ENCODE measurements at places on chromosomes 4 and X.
A peak's percentile ranks its signal among the peaks of the same experiment; 100 is the strongest.

DNA sequence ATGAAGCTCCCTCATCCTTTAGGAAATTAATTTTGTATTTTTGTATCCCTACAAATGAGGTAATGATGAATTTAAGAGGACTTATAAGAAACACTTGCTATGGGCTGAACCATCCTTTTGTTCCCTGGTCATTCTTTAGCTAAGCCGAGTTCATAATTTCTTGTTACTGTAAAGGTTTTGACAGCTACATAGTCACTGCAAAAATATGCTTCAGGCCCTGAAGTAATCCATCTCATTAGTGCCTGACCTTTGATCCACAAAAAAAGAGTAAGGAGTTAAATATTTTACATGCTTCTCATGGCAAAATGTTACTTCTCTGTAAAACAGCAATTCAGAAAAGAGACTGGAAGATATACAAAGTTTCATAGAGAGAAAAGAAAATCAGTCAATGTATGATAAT lies 290.6 kb upstream of the SLIT2 start:
- DNase-seq, result no peak

- DNase-seq, result no peak
These were observed 761.8 kb downstream of the FAM133A start for GRCh38 chrX:94435799-94436198.

- DNase-seq, result no peak
These were observed 78.4 kb downstream of the REPS2 start for GRCh38 chrX:17024886-17025285.

- DNase-seq, result peak; percentile 94
These were observed at the start of gene GAB1 for GRCh38 chr4:143336781-143337599. Gene GAB1 (plus strand): TSS chr4:143336876. CDS start chr4:143337189, 313 bp downstream.

DNA sequence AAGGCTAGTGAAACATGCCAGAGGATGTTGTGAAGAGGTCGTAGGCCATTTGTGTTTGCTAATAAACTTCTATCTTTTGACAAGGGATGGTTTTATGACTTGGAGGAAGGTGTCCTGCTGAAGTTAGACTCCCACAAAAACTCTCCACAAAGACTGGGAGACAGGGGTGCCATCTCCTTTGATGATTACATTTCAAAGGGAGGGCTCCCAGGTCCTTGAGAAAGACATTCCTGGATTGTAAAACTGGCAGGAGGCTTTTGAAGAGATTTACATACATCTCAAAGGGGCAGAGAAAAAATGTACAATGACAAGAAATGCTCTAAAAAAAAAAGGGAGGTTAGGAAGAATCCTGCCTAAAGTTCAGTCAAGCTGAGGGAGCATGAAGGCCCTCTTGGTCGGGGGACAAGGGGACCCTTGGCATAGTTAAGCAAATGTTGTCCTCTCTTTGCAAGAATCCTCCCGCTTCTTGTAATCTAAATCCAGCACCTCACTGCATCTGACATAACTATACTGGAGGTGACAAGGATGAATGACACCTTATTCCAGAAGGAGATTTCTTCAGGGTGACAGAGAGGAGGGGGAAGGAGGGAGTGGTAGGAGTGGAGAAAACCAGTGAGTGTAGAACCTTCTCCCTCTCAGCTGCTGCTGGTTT lies 41.1 kb upstream of the MGST2 start:
- DNase-seq, result no peak

DNA sequence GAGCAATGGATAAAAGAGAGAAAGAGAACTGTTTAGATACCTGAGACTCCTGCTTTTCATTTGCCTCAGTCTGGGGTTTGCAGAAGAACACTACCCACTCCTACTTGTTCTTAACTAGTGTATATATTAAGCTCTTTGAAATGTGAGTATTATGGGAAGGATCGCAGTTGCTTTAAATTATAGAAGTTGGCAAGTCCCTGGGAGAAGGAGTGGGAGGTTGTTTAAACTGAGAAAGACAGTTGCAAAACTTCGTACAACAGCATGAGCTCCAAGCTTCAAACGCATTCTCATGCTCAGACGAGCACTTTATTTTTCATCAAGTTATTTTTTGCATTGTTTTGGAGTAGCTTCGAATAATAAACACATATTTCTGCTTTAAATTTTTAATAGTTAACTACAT lies 88.1 kb upstream of the C1QTNF7 start:
- DNase-seq, result no peak

DNA sequence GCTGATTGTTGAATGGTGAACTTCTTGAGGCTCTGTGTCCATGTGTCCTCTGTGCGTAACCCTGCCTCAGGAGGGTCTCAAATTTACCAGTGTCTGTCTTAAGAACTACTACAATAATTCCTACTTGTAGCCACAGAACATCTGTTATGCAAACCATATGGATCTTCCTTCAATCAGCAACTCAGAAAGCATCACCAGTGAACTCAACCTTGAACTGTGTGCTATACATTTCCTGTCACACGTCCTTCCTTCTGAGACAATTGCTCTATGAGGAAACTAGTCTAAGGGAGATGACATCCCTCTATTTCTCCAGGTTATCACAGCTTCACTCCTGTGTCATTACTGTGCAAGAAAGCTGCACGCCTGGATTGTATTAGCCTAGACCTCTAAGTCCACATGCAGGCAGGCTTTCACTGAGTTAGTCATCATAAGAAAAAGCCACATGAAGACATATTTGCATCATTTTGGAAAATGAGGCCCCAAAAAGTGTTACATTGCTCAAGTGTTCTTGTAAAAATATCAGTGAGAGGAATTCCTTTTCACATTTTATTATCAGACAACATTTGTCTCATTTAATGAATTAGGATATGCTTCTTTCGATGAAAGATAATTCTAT lies 157.8 kb downstream of the AFF2 start:
- DNase-seq, result no peak

- DNase-seq, result peak; percentile 2
These were observed 264.1 kb downstream of the CBLL2 start for GRCh38 chrX:22536746-22537304.

GRCh38 chr4:95857761-95858160 lies 17.9 kb downstream of the PDHA2 start:
- DNase-seq, result no peak

GRCh38 chr4:138405466-138405891 lies 163.3 kb upstream of the SLC7A11 start:
- DNase-seq, result no peak

- no peak for DNase-seq
These were observed 251.1 kb upstream of the HTR2C start for GRCh38 chrX:114332766-114333165.

DNA sequence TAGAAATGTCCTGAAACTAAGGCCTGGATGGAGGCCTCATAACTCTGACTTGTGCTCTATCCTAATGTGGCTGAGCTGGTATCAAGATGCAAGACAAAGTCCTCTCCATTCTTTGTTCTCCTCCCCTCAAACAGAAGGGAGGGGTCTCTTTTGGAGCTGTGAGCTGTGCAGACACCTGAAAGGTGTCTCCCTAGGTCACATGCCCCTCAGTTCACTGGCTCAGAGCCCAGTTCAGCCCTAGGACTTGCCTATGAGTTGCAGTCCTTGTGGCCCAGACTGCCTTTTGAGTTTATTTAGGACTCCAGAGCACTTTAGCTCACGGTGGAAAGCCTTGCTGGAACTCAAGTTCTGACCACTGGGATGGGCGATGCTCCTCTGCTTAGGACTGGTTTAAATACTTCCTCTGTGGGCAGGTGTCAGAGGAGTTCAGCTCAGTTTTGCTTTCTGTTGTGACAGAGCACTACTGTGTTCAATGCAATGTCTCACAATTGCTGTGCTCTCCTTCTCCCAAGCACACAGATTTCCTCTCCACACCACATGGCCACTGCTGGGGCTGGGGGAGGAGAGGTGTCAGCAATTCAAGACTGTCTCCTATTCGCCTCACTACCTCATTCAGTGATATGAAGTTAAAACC lies 84.8 kb upstream of the ZNF827 start:
- DNase-seq, result no peak

GRCh38 chr4:158814636-158815330 lies 46.0 kb downstream of the FNIP2 start:
- DNase-seq, result no peak

DNA sequence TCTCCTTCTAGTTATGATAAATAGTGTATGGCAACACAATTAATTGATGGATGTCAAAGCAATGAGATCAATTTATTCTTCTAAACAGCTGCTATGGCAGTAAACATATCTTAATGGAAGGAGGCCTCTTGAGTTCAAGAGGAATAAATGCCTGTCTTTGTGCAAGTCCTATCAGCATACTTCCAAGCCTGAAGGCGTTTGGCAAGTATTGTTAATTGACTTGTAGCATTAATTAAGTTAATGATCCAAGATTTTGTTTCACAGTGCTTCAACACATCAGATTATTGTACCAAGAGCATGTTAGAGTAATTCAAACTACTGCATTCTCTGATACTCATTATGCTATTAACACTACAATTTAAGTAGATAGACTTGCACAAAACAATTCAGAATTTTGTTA lies 144.8 kb downstream of the FAT4 start:
- DNase-seq, result no peak

- peak; percentile 70 for DNase-seq
These were observed 31.3 kb downstream of the IGFBP7 start for GRCh38 chr4:57078685-57079521.

- no peak for DNase-seq
These were observed 38.3 kb downstream of the RAPGEF2 start for GRCh38 chr4:159141193-159141592.

- DNase-seq, result no peak
These were observed 12.4 kb downstream of the DCAF8L1 start for GRCh38 chrX:27968878-27969277.

DNA sequence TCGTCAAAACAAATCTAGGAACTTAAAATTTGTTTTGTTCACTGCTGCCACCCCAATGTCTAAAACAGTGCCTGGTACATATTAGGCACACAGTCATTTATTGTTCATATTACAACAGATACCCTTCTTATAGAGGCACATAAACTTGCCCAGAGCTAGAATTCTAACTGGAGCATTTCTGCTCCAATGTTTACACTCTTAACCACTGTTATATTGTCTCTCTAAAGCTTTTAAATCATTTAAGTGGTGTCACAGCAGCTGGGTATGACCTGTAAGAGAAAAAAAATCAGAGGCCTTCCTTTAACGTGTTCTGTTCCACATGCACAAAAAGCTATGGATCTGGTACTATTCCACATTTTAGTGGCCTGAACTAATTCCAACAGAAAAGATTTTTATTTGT lies 3.0 kb downstream of the UBE2D3 start:
- DNase-seq, result no peak

DNA sequence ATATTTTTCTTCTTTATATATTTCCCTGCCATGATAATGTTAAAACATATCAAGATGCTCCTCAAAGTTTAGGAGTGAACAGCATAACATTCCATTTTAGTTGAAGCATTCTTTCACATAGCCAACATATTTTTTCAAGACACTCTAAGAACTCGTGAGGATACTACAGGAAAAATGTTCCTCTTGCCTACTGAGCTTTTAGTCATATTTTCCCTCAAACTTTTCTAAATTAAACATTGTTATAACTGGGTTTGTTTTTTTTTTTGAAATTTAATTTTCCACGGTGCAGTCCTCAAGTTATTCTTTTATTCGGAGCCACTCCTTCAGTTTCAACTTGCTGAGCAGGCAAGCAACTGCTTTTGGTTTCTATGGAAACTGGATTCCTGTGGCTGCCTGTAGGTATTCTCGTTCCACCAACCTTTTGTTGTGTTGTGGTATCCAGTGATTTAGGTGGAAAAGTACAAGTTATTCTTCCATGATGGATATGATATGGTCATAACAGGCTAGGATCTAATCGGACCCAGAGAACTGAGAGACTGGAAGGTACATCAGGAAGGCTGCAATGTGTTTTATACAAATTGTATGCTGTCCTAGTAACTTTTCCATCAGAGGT lies 248.0 kb downstream of the TRIML1 start:
- peak; percentile 63 for DNase-seq

- DNase-seq, result no peak
These were observed 3.2 kb upstream of the PLP1 start for GRCh38 chrX:103773445-103773844.

- peak; percentile 88 for DNase-seq
These were observed 329.4 kb downstream of the HNRNPD start for GRCh38 chr4:82044141-82044993.

GRCh38 chr4:6523251-6523650 lies 50.8 kb upstream of the PPP2R2C start:
- no peak for DNase-seq

- peak; percentile 49 for DNase-seq
These were observed 1.8 kb downstream of the EPHA5 start for GRCh38 chr4:65668201-65669089.

GRCh38 chrX:74280759-74281158 lies 23.2 kb upstream of the ZCCHC13 start:
- DNase-seq, result no peak

GRCh38 chrX:154775419-154776349 lies 13.0 kb downstream of the DKC1 start:
- DNase-seq, result no peak

DNA sequence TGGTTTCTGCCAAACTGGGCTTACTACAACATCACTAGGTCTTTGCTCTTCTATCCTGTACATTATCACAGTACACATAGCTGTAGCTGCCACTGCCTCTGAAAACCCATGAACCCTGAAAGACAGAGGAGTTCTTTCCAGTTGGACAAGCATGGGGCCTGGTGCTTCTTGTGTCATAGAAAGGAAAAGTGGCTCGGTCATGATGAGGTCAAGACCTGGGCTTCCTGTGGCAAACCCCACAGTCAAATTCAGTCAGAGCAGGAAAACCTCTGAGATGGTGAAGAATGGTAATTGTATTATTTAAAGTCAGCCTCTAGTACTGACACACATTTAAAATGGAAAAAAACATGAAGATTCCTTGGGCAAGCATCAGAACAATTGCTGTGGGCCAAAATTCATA lies 133.3 kb upstream of the PRPS2 start:
- no peak for DNase-seq

DNA sequence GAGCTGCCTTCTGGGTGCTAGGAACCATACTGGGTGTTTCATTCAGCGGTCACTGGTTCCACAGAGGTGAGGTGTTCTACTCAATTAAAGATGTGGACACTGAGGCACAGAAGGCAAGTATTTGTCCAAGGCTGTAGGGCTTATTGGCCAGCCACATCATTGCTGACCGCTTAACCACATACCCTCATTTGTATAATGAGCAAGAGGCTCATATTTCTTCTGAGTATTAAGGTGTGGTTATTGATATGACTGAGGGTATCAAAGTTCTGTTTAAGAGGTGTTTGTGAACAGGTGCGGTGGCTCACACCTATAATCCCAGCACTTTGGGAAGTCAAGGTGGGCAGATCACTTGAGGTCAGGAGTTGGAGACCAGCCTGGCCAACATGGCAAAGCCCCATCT lies 14.3 kb downstream of the RNF4 start:
- no peak for DNase-seq

DNA sequence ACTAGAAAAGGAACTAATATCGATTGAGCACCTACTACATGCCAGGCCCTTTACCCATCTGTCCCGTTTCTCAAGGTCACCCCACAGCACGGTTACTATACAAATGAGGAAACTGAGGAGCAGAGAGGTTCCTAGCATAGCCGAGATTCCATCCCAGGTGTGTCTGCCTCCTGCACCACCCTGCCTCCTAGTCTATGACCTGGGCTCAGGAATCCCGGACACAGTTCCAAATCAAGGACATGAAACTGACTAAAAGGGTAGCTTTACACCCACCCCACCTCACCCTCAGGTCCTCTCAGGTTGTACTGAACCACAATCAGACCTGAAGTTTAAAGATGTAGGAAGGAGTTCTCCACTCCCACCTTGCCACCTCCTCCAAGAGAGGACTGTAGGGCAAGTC lies 55.6 kb downstream of the APBB2 start:
- DNase-seq, result no peak

- peak; percentile 44 for DNase-seq
These were observed 1016.5 kb downstream of the SH3BGRL start for GRCh38 chrX:82218361-82218760.

All from neural progenitor cell (in vitro differentiated cells).